ENCODE measurements at places on chromosomes 5 and 9.

DNA sequence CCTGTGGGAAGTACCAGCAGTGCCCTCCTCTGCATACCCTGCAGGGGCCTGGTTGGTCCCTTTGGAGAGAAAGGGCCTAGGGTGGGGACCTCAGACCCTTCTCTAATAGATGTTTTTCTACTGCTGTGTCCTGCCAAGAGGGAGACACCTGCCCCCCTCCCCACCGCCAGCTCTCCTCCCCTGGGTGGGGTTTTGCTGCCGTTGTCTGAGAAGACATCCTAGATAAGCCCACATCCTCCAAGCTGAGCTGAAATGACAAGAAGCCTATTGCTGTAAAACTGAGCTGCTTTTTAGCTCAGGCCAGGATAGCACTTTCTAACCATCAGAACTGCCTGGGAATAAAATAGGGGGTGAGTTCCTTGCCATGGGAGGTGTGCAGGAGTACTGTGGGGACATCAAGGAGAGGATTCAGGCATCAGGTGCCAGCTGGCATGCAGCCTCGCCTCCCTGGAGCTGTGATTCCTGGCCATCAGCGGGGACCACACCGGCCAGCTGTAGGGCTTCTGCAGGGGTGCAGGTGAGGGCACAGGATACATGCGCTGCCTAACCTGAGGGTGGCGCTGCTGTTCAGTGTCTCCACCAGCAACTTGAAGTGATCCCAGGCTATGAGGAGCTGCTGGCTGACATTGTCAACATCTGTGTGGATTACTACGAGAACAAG is 37.9 kb downstream of the CYFIP2 start:
- no peak for DNase-seq

DNA sequence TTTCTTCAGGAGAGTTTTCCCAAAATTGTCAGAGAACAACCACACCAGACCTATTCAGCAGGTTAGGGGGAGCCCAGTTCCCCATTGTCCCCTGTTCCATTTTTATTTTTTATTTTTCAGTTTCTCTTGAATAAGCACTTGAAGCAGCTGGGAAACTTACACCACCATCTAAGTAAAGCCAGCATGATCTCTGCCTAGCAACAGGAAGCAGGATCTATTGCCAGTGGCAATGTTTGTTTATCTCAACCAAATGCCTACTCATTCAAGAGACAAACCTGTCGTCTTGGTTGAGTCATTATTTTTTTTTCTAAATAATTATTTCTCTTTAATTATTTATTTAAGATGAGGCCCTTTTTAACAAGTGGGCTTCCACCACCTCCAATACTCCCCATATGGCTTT is 379.3 kb downstream of the PLK2 start:
- DNase-seq, result no peak

DNA sequence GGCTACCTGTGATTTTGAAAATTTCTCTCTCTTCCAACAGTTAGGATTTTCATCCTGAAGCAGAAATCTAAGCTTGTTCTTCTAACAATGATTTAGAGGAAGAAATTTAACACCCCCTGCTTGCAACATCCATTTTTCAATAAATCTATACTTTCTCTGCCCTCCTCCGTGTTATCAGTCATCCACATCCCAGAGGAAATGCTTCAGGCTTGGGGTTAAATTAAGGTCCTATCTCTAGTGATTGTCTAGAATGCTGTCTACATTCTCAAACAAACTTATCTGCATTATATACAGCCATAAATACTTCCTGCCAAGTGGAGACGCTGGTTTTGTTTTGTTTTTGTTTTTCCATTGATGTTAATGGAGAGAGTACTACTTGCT is 371.0 kb downstream of the CSNK1G3 start:
- peak; percentile 13 for DNase-seq

GRCh38 chr5:173399851-173400250 is 71.6 kb upstream of the STC2 start:
- no peak for DNase-seq

DNA sequence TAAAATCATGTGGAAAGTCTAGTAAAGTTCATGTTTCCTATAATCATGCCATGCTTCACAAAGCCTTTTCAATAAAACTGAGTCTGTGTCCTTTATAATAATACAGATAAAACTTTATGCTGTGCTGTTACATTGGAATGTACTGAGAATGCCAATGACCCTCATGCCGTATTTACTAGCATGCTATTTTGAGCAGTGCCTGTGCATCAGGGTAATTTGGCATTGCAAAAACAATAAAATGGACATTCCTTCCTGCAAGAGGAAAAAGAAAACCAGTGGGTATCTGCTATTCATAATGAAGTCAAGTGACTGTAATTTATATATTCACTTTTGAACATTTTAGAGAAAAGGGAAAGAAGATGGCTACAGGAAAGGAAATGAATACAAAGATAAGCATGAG is 159.0 kb downstream of the PBX3 start:
- no peak for DNase-seq

GRCh38 chr9:8224381-8224801 is 424.8 kb upstream of the DMAC1 start:
- DNase-seq, result no peak

- DNase-seq, result no peak
Observed at GRCh38 chr5:124685404-124685930, 61.0 kb downstream of the ZNF608 start.

- DNase-seq, result peak; percentile 23
Observed at GRCh38 chr9:99299211-99300102, 77.4 kb downstream of the SEC61B start.

DNA sequence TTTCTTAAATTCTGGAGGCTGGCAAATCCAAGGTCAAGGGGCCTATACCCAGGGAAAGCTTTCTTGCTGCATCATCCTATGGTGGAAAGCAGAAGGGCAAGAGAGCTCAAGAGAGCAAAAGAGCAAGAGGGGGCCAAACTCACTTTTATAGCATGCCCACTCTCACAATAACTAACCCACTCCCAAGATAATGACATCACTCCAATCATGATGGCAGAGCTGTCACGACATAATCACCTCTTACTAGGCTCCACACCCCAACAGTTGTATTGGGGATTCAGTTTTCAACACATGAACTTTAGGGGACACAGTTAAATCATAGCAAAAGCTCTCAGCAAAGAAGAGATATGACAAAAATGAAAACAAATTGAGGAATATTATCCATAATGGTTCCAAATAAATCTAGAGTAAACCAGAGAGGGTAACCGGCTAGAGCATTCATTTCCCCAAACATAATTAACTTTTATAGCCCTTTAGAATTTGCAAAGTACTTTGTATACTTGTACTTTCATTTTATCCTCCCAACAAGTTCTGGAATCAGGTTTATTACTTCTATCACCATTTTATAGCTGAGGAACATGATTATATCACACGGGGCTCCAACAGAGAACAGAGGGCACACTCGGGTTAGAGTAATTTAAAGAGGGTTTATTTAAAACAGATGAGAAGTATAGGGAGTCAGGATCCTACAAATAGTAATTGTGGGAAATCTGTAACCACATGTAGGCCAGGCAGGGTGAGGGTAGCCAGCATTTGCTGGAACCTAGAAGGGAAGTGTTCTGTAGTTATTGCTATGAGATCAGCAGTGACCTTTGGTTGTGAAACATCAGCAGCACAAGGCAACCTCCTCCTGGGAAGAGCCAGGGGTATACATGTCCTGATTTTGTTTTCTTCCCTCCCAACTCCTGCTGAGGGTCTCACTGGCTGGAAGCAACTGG is 7.2 kb upstream of the TARS1 start:
- no peak for DNase-seq
